ENCODE measurements at places on chromosomes 13 and 19.

DNA sequence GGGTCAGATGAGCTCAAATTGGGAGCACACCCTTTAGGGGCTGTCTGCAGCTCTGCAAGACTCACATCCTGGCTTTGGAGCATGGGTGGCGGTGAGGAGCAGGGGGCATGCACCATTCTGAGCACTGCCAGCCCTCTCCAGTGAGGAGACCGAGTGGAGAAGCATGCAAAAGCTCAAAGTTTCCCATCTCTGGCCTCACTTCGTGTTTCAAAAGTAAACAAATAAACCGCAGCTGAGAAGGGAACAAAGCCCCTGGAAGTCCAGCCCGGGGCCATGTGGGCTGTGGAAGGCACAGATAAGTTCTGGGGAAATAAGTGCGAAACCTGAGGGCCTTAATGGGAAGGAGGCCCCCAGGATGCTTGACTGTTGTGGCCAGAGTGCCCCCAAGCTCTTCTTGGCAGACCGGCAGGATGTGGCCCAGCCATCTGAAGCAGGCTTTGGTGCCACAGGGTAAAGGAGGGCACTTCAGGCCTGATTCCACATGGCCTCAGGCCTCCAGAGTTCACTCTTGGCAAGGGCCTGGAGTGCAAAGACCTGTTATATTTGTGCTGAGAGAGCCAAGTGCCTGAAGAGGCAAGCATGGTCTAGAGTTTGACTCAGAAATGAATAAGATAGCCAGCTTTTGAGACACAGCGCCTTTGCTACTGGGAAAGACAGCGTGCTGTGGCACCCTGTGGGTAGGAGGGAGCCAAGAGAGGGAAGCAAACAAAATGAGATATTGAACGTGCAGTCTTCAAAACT, 1.2 kb downstream of the MEDAG start:
- no peak for DNase-seq

DNA sequence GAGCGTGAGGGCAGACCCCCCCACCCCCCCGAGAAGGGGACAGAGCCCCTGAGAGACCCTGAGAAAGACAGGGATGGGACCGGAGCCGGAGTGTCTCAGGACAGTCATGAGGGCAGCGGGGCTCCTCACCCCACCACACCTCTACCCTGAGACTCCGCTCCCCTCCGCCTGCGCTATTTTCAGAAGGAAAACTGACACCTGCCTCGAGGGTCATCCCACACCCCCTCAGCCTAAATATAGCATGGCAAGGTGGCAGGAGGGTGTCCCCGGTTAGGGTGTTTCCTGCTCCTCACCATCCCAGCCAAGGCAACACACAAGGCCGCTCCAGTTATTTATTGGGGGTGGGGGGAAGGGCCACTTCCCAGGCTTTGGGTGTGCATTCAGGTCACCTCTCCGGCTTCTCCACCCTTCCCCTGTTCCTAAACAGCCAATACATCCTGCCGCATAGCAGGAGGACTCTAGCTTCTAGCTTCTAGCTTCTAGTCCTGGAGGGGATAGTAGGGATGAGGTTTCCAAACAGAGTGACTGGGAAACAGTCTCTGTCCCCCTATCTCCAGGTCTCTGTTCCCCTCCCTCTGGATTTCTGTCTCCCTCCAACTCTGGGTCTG, 1.4 kb upstream of the NTF4 start:
- DNase-seq = no peak

GRCh38 chr19:35644987-35645679, 3.0 kb upstream of the COX6B1 start:
- DNase-seq = peak; percentile 97

DNA sequence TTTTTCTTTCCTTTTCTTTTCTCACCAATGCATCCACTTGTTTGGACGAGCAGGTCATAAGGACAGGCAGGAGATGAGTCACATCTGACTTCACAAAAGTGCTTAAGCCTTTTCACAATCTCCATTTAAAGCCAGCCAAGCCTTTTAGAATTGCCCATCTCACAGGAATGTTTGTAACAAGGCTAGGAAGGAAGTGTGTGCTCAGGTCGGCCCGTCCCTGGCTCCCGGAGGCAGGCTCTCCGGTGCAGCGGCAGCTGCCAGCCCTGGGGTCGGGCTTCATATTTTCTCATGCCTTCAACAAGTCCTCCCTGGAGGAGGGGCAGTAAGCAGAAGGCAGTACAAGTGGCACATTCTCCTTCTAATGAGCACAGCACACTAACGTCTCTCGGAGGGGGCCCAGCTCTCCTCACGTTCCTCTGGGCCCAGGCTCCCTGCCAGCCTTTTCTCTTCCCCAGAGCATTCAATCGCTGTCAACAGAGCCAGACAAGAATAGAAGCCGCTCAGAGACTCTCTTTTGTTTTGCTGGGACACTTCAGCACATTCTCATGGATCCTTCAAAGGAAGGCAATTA, 180.5 kb downstream of the COL4A1 start:
- DNase-seq = no peak

GRCh38 chr13:106343836-106344235, 191.6 kb downstream of the EFNB2 start:
- no peak for DNase-seq

All from NCI-H2227 treated with DMSO at 0.1 percent for 48 hours (cell line).